Diencephalon (tissue), 1 donor: ENCODE measurements at places on chromosomes 16 and 17. TPM values are rescaled to one million over a fixed set of nuclear protein-coding genes. Genes with fewer than 3 reads are reported as not detected.

SETD1A gene
- total RNA-seq: 3.9 TPM

NAE1 gene
- 104 TPM for total RNA-seq

ADAD2 gene
- 0.23 TPM for total RNA-seq

SULT1A1 gene
- 11.1 TPM for total RNA-seq

FOXN1 gene
- total RNA-seq: not detected

TBC1D3I gene
- not detected for total RNA-seq

TM4SF5 gene
- total RNA-seq: not detected

USP7 gene
- 106 TPM for total RNA-seq

TP53TG3D gene
- total RNA-seq: 0.92 TPM

NLRC3 gene
- 0.69 TPM for total RNA-seq

MPV17L gene
- total RNA-seq: 17.1 TPM

KRT28 gene
- total RNA-seq: not detected

LDHD gene
- 6.7 TPM for total RNA-seq

EPX gene
- total RNA-seq: not detected

BRICD5 gene
- total RNA-seq: 6.2 TPM

RRN3 gene
- total RNA-seq: 49.4 TPM

FOXJ1 gene
- total RNA-seq: 21.7 TPM

SOX15 gene
- 1.4 TPM for total RNA-seq

RGS9 gene
- total RNA-seq: 35.5 TPM

PLD6 gene
- total RNA-seq: 15.2 TPM

TMEM88 gene
- total RNA-seq: 2.3 TPM

KRTAP17-1 gene
- total RNA-seq: not detected

CCL16 gene
- total RNA-seq: not detected

PLA2G10 gene
- not detected for total RNA-seq

BCL7C gene
- 45.4 TPM for total RNA-seq

KRT14 gene
- not detected for total RNA-seq

TAC4 gene
- total RNA-seq: not detected

TNFRSF13B gene
- not detected for total RNA-seq

MGAT5B gene
- total RNA-seq: 29.8 TPM

KRTAP1-5 gene
- not detected for total RNA-seq

NGFR gene
- total RNA-seq: 6.5 TPM

TTYH2 gene
- total RNA-seq: 13.8 TPM
